ENCODE measurements at places on chromosomes 13 and 19.

DNA sequence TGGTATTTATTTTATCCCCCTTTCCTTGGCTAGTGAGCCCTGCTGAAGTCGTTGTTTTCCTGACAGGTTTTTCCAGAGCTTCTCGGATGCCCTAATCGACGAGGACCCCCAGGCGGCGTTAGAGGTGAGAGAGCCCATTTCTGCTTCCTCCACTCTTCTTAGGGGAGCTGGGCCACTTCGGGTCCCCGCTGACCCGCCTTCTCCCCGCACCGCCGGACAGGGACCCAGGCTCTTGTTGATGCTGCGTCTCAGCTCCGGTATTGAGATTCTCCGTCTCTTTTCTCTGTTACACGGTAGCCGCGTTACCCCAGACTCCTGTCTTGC lies 306 bp downstream of the SUGT1 start:
- DNase-seq: no peak

DNA sequence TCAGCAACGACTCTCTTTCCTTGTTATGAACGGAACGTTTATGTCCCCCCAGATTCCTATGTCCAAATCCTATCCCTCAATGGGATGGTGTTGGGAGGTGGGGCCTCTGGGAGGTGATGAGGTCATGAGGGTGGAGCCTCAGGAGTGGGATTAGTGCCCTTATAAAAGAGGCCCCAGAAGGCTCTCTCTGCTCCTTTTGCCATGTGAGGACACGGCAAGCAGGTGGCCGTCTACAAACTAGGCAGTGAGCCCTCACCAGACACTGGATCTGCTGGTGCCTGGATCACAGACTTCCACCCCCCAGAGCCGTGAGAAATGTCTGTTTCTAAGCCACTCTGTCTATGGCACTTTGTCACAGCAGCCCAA lies 53.2 kb downstream of the EPS15L1 start:
- DNase-seq: no peak

GRCh38 chr19:34336781-34337271 lies 28.2 kb upstream of the GPI start:
- peak; percentile 63 for DNase-seq

DNA sequence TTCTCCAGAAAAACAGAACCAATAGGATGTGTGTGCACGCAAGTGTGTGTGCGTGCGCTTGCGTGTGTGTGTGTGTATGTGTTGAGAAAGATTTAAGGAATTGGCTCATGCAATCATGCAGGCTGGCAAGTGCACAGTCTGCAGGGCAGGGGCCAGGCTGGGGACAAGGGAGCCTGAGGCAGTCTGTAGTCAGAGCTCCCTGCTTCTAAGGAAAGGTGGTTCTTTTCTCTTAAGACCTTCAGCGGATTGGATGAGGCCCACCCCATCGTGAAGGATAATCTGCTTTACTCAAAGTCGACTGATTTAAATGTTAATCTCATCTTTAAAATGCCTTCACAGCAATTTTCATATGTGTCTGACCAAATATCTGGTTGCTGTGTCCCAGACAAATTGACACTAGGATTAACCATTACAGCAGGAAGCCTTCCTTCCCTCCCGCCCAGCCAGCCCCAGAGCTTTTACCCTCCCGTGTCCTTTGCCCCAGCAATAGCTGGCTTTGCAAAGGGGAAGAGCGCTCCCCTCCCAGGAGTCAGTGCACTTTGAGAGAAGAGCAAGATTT lies 15.0 kb upstream of the NAXD start:
- DNase-seq: no peak

- no peak for DNase-seq
These were observed 5.4 kb upstream of the OLFM2 start for GRCh38 chr19:9941671-9942070.

DNA sequence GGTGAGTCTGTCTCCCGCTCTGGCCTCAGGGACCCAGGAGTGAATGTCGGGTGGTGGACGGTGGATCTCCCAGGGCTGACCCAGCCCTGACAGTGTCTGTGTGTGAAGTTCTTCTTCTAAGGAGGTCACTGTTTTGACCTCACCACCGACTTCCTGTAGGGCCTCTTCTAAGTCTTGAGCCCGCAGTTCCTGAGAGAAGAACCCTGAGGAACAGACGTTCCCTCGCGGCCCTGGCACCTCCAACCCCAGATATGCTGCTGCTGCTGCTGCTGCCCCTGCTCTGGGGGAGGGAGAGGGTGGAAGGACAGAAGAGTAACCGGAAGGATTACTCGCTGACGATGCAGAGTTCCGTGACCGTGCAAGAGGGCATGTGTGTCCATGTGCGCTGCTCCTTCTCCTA lies at the start of gene SIGLEC7:
SIGLEC7 (plus strand) TSS at position 183 of the 400 bp plus-strand sequence; CDS start at position 252, 69 bp downstream.
- DNase-seq: no peak

DNA sequence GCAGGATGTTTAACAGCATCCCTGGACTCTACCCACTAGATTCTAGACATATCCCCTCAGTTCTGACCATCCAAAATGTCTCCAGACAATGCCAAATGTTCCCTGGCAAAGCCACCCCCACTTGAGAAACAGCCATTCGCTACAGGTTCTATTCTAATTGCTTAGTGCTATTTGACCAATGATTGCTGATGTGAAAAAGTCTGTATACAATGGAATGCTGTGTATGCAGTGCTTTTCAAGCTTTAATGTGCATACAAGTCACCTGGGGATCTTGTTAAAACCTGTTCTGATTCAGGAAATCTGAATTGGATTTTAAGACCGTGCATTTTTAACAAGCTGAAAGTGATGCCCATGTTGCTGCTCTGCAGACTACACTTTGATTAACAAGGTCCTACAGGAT lies 331.8 kb upstream of the KLF12 start:
- DNase-seq: no peak

DNA sequence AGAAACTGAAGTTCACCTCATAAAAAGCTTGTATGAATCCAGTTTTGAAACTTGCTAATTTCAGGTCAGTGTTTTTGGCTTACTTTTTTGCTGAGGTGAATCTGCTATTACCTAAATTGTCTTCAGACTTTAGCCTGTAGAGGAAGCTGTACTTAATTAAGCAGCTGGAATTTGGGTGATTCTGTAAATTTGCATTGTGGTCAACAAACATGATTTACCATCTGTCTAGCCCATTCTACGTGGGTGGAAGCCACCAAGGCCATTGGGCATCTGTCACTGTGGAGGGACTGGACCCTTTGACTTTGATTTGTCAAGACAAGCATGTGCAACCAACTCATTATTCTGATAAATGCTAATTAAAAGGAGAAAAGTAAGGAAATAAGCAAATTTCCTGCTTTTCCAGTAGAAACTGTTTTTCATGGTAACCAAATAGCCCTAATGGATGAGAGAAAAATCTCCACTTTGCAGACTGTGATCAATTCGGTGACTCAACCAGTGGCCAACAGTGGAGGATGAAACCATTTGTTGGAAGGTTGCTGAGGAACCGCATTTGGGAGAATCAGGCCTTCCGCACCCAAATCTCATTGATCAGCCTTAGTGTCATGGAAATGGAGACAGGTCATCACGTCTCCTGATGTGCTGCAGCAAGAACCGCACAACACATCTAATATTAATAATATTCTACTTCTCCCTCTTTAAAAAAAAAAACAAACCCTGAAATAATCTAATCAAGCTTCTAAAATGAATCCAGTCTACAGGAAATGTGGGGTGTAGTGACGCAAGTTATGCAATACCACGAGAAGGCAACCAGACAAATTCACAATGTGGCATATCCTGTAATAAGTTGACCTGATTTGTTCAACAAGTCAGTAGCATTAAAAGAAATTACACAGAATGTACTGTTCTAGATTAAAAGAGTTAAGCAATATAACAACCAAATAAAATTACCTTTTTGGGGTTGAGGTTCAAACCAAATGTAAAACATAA lies 54.3 kb downstream of the GARRE1 start:
- peak; percentile 64 for DNase-seq

GRCh38 chr13:43573802-43574514 lies 212.8 kb downstream of the ENOX1 start:
- DNase-seq: no peak

- DNase-seq: no peak
These were observed 128.1 kb downstream of the EFNB2 start for GRCh38 chr13:106407338-106407737.

GRCh38 chr19:33487901-33488800 lies 33.4 kb downstream of the PEPD start:
- no peak for DNase-seq
